ENCODE measurements at places on chromosomes 2 and 18.

DNA sequence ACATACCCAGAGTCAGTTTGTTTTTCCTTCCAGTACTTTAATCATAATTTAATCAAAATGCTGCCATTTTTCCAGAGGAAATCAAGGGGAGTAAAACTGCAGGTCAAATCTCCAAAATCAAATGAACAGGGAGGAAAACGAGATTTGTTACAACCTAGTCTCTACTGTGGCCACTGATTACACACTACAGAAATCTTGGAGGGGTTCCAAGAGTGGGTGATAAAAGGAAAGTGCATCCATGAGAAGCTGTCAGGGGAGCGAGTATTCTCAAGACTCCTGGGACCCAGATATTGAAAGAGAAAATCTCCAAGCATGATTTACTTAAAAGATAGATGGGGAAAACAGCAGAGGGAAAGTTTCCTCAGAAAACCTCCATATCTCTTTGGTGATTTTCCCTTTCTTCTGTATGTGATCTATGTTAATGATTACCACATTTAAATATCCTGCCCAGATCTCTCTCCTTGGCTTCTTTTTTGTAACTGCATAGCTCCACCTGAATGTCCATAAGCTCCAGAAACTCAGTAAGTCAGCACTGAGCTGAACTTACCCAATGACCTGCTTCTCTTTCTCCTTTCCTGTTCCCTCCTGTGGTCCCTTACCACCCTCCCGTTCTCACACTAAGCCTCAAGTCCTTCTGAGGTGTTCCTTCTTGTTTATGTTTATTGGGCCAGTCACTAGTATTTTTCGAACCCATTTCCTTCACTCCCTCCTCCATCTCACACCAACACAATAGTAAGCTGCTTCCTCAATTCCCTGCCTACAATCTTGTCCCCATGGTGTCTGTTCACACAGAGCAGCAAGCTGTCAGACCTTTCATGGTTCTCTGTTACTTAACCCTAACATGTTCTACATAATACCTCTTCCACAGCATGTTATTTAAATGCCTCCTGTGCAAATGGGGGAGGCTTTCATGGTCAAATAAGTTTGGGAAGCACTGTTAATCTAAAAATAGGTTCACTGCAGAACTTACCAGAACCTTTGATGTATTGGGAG, 73.9 kb upstream of the TWSG1 start:
- DNase-seq, result no peak

DNA sequence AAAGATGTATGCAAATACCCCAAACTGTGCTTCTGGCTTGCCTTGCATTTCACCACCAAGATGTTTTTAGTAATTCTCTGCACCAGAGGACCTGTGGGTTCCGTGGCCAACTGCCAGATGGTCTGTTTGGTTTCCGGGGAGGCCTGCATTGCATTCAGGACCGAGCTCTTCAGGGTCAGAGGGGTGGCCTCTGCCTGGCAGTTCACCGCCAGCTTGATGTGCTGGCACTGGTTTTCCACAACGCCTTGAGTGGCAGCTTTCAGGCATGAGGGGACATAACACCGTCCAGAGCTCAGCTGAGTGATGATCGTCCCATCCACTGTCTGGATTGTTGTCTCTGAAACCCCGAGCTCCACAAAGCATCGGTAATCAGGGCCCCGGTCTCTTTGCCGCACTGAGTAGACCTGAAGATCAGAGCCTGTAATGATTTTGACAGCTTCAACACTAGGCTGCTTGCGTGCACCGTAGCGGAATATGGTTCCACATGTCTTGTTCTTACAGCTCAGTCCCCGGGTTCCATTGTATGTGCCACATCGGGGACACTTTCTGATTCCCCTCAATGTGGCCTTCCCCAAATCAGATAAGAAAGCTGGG, 9.4 kb downstream of the C2orf42 start:
- DNase-seq, result no peak

- no peak for DNase-seq
These were observed 166.8 kb downstream of the NR4A2 start for GRCh38 chr2:156165742-156166141.

DNA sequence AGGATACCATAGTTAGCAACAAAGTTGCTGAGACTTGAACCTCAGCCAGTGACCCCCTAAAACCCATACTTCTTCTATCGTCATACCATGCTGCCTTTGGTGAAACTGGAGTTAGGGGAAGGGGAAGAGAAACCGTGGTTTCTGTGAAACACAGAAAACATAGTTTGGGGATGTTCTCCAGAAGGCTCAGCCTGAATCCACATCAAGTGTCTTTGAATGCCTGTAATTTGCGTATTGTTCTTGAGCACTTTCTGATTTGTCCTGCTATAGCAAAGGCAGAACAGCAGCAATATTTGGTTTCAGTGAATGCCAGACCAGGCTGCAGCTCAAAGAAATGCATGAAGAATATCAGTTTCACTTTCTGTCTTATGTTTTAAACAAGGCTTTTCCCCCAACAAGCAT, 258.7 kb downstream of the TTC32 start:
- DNase-seq, result no peak

Data from NCI-H510A (cell line).